ENCODE measurements at places on chromosomes 4 and X. TPM values are rescaled to one million over a fixed set of nuclear protein-coding genes. Genes with fewer than 3 reads are reported as not detected.

- peak; percentile 61 for DNase-seq
Observed at GRCh38 chrX:39907964-39908661, 189.6 kb downstream of the BCOR start.

- DNase-seq = no peak
Observed at GRCh38 chr4:182521011-182521410, 277.8 kb downstream of the TENM3 start.

GRCh38 chrX:38154818-38155217 lies 65.9 kb downstream of the SRPX start:
- DNase-seq = no peak

DNA sequence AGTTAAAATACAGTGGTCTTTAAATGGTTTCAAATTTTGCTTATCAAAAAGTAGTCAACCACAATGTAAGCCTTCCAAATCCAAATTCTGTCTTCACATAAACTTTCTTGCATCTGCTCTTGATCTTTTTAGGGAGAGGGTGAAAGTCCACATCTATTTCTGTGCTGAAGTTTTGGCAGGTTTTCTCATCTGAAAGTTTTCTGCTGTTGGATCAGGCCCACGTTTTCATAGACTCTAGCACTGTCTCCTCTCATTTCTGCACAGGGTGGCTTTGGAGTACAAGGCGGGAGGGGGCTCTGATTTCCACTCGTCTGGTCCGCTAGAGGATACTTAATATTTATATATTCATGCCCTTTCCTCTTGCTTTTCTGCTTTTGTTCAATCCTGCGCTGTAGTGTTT lies 18.1 kb upstream of the TMEM150C start:
- no peak for DNase-seq

DNA sequence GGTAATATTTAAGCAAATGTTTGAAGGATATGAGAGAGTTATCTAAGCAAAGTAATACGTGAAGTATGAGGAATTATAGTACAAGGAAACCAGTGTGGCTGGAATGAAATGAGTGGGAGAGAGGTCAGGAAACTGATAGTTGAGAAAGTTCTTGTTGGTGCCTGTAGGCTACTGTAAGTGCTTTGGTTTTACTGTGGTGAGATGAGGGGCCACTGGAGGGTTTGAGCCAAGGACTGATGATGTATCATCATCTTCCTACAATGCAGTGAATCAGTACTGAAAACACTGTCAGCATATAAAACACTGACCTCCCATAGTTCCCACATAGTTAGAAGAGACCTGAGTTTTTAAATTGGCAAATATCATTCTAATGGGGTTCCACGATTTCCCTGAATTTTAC lies 367.5 kb upstream of the CTSO start:
- DNase-seq = no peak

DNA sequence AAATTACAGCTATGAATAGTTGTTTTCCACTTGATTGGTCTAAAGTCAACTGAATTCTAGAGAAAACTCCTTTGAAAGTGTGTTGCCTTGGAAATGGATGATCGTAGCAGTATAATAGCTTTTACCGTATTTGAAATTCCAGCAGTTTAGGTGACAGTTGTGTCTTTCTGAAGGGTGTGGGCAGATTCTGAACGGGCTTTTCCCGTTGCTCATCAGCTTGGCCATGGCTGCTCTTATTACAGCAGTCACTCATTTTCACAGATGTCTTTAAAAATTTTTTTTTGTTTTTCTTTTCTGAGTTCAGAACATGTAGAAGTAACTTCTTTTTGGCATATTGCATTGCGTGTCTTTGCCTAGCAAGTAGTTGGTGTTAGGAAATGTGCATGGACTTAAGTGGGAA lies 69.6 kb upstream of the SLC4A4 start:
- no peak for DNase-seq

DNA sequence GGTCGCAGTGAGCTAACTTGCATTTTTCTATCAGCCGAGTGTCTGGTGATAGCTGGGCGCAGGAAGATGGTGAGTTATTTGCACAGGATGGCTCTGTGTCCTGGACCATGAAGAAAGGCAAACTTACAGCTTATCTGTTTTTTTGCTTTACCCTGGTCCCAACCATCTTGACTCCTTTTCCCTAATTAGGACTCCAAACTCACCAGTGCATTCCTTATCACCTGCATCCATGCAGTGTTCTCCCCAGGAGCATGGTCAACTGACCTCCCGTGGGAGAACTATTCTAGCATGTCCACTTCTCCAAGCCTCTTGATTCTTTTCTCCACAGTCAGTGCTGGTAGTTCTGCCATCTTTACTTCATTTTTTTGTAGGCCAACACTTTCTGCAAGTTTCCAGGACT lies 68.2 kb upstream of the WWC2 start:
- DNase-seq = no peak

DNA sequence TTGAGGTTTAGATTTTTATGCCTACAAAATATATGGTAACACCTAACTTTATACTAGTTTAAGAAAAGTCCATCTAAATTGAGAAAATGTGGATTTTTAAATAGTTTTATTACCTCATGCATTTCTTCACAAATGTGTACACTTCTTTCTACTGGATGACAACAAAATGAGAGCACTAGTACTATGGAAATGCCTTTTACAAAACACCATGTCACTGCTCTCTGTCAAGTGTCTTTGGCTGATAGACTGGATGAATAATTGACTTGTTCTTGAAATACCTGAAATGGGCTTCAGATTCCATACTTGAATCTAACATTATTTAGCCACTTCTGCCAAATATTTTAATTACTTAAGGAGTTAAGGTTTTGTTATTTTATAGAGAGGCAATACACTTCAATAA lies 49.5 kb downstream of the AMELX start:
- no peak for DNase-seq

DNA sequence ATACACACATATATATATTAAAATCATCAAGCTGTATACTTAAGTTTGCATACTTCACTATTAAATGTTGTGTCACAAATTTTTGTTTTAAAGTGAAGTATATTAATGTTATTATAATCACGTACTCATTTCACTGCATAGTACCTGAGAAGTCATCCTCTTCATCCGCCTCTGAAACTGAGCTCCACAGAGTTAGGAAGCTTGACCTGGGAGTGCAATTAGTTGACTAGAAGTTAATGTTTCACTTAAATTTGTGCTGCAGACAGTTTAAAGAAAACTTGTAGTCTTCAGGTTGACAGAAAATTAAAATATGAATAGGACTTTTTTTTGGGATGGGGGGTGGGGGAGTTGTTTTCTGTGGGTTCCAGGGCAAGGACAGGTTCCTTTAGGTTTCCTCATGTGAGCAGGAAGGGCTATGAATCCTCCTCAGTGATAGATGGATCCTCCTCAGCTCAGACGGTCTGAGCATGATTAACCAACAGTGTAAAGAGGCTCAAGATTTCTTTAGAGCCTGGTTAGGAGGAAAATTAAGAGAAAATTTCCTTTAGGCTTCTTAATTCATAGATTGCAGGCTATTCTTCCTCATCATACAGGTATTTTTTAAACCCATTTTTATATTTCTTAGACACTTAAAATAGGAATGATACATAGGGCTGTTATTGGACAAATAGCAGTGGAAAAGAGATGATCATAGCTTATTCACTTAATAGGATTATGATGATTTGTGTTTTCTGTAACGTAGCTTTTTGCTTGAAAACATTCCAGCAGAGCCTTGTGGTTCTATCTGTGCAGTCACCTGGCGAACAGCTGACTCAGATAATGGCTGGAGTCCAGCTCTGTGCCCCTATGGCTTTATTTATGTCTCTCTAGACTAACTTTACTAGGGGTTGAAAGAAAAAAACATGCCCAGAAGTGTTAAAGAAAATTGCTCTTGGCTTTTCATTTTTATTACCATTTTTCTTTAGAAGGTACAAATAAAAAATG lies 102.7 kb downstream of the SLC4A4 start:
- DNase-seq = no peak

GRCh38 chrX:1491851-1492349 lies 39.2 kb upstream of the ASMTL start:
- peak; percentile 65 for DNase-seq

GRCh38 chr4:185955826-185956543 lies 113.0 kb upstream of the TLR3 start:
- DNase-seq = no peak

DNA sequence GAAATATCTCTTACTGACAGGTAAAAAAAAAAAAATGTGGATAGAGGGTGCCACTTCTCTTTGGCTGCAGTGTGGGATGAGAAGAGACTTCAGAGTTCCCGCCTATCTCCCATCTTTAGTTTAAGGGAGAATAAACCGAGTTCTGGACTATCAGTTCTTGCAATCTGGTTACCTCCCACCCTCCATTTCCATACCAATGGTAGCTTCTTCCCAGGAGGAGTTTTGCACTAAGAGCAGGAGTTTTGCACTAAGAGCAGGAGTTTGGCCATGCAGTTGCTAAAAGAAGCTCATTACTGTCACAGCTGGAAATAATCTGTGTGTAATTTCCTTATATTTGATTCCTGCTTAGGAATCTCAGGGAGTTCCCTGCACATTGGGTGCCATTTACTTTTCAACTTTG lies 10.8 kb upstream of the GUCY1B1 start:
- DNase-seq = no peak

DNA sequence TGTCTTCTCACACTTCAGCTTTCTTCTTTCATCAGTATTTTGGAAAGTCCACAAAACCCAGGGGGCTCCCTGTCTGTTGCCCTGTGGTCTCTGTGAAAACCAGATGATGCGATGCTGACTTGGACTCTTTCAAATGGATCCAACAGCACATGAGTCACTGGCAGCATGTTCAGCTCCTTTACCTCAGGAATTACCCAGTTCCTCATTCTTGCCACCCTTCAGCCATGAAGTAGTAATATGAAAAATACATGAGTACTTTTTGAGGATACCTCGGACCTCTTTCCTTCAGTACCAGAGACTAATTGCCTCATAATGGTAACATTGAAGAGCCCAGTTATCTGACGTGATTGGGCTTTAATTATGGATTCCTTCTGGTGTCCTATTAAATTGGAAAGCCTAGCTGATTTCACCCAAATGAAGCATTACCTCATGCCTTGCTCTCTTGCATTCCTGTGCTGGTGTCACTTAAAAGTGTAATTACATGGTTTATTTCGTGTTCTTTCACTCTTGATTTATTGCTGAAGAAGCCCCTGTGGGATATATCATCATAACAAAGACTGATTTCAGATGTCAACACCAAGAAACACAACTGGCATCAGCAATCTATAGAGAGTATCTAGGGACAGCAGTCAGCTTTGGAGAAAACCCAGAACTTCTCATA lies 63.4 kb downstream of the NFKB1 start:
- no peak for DNase-seq

DNA sequence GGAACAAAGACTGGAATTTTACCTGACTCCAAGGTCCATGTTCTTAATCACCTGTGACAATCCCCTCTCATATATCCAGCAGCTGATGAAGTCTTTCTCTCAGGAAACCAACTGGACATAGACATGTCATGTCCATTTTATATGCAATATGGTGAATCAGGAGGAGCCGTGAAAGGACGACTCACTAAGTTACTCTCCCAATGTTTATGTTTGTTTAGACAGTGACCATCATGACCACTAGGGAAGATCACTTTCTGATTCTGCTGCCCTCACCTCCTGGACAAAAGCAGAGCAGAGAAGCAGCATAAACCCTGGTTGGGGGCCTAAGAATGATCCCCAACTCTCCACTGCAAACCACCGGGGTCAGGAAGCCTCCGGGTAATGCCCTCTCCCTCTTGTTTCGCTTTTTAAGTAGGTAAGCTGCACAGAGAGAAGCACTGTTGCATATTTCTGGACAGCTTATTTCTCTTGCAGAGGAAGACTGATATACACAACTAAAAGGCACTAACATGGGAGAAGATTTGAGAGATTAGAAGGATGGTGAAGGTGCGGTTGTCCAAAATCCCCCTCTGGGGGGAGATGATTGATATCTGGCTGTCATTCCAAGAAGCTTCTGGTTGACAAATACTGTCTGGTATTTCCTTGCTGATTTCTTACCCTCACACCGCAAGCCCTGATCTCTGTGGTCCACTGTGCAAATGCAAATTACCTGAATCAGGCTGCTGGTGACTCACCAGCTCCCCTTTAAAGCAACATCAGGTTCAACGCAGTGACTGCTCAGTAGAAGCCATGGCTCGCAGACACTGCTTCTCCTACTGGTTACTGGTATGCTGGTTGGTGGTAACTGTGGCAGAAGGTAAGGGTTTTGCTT lies at the start of gene ODAPH:
ODAPH (plus strand) TSS at position 773 of the 871 bp plus-strand sequence; CDS start at position 790, 17 bp downstream.
- no peak for DNase-seq

GRCh38 chr4:121765971-121766538 lies 1.1 kb upstream of the SMIM43 start:
- no peak for DNase-seq

DNA sequence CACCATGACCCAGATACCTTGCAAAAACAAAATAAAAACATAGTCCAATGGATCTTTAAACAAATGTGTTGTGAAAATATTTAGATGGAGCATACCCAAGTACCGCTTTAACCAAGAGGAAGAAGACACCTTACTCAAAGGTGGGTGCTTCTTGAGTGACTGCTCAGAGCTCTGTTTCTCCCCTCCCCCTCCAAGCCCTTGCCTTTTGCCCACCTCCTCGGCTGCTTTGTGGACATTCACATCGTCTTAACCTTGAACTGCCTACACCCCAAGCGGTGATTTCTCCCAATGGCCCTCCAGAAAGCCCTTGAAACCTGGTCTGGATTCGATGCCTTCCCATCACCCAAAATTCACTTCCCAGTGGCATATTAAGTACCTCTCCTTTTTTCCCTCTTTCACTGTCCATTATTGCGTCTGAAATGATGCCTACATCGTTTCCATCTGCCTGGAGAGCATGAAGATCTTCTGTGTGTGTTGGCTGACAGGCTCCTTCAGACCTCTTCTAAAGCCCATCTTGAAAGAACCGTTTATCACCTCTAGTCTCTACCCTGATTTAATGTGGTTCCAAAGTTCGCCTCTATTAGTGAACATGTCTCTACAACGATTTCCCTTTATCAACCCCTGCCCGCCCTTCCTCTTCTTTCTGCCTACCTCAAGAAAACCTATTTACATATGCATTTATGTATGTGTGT lies 968 bp downstream of the GPRIN3 start:
- DNase-seq = no peak

DNA sequence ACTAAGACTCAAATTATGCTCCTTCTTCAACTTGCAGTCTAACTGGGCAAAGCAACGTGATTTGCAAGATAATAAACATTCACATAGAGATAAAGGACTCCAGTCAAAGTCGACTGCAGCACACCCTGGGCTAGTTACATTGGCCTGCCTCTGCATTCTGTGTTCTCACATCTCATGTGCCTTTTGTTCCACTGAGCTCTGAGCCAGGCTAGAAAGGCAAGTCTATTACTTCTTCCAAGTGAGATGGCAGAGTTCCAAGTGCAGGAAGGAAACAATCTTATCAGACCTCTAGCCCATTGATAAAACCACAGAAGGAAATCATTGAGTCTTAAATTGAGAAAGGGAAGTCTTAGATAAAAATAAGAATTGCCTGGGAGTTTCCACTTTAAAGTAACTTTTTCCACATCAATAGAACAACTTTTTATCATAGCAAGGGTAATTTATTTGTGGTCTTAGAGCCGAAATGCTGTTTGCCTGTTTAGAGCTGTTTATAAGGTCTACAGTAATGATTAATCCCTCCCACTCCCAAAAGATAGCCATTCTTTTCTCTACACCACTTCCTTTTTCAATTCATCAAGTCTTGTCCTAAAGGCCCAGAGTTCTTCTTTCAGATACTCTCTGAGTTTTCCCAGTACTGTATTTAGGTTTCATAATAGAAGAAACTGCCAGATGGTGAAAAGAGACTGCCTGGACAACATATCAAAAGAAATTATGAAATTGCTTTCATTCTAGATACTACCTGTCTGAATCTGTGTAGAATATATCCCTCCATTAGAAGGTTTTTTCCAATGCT lies 200.2 kb downstream of the GUCY2F start:
- DNase-seq = no peak

The ATP1B4 gene
- not detected for total RNA-seq

The PCYT1B gene
- 15.9 TPM for total RNA-seq

The PCDH10 gene
- not detected for total RNA-seq

The ZCCHC18 gene
- not detected for total RNA-seq
